ENCODE measurements at places on chromosomes 12 and 14. TPM values are rescaled to one million over a fixed set of nuclear protein-coding genes. Genes with fewer than 3 reads are reported as not detected.

The ANG gene
- 6.3 TPM for total RNA-seq

The KRT71 gene
- not detected for total RNA-seq

The MGP gene
- total RNA-seq, result 7.9 TPM

DNA sequence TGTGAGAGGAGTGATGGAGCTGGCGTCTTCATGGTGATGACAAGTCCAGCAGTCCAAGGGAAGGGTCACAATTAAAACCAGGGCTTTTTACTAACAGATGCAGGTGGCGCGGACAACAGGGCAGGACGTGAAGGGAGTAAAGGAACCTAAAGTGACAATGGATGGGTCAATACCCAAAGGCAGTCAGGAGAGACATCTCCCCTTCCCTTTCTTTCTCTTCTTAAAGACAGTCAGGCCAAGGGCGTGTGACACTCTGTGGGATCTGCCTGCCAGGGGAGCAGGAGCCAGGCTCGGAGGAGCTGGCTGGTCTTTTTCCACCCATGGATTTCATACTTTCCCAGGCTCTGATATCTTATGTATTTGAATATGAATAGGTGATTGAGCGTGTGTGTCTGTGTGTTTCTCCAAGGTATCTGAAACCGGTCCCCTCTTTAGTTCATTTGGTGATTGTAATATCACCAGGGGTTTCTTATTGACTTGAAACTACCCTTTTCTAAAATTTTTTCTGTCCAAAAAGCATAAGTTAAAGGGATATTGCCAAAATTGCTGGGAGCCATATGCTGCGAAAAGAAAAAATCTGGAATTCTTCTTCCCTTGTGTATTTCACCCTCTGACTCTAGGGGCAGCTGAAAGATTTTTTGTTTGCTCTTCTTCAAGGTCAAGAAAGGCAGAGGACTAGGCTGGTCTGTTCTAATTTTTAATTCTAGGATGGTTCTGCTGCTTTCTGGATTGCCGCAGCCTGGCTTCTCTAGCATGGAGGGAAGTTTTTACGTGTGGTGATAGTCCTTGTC, 61.8 kb downstream of the FBXL14 start:
- no peak for DNase-seq

- DNase-seq, result no peak
Measured at GRCh38 chr12:67088401-67089118, 180.6 kb upstream of the CAND1 start.

DNA sequence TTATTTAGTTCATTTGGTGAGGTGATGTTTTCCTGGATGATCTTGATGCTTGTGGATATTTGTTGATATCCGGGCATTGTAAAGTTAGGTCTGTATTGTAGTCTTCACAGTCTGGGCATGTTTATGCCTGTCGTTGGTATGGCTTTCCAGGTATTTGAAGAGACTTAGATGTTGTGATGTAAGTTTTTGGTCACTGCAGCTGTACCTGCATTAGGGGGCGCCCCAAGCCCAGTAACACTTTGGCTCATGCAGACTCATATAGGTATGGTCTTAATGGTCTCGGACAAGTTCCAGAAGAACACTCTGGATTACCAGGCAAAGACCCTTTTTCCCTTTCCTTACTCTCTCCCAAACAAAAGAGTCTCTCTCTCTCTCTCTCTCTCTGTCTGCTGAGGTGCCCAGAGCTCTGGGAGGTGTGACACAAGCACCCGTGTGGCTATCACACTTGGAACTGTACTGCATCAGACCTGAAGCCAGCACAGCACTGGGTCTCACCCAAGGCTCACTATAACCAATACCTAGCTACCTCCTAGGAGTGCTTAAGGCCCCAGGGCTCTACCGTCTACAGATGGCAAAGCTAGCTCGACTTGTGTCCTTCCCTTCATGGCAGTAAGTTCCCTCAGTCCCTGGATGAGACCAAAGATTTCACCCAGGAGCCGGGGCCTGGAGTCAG, 425.8 kb upstream of the ATXN7L3B start:
- DNase-seq, result no peak

GRCh38 chr12:143964-144649, 69.8 kb downstream of the SLC6A12 start:
- DNase-seq, result peak; percentile 3

DNA sequence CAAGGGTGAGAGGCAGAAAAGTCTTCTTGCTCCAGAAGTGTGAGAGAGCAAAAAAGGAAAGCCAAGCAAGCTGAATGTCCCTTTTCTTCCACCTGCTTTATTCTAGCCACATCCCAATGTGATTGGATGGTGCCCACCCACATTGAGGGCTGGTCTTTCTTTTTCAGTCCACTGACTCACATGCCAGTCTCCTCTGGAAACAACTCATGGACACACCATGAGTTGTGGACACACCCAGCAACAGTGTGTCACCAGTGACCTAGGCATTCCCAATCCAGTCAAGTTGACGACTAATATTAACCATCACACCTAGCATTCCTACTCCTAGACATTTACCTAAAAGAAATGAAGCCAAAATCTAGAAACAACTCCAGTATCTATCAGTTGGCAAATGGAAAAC, 7.2 kb upstream of the DICER1 start:
- no peak for DNase-seq
